ENCODE measurements at places on chromosomes 7 and 10. TPM values are rescaled to one million over a fixed set of nuclear protein-coding genes. Genes with fewer than 3 reads are reported as not detected.

GRCh38 chr7:106774768-106775551, 90.1 kb upstream of the PIK3CG start:
- no peak for DNase-seq

- DNase-seq: no peak
These were observed 138.2 kb upstream of the MKLN1 start for GRCh38 chr7:131189488-131189887.

GRCh38 chr7:29494350-29494749, 69.3 kb upstream of the PRR15 start:
- DNase-seq: no peak

DNA sequence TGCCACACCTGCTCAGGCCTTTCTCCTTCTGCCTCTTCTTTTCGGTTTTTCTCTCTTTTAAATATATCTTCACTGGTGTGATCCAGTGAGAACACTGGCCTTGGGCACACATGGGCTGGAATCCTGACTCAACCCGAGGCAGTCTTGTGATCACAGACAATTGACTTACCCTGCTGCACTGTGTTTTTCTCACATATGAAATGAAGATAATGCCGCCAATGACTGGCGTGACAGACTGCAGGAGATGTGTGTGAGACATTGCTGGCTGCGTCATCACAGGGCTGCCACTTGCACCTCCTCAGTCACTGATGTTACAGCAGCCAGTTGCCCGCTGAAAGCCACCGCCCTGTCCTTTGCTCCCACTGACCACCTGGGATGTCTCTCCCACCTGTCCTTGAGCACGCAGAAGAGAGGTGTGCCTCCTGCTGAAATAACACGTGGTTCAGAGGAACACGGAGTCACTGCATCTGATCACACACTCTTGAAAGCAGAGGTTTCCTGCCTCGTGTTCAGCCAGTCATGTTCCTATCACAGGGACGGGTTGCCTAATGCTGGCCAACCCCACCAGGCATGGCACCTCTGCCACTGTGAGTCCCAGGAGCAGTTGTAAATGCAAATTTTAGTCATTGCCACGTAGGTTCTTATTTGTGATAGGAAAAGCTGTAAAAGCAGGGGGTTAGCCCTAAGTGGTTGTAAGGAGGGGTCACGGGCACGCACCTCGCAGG, 124.6 kb upstream of the LANCL2 start:
- DNase-seq: peak; percentile 27

DNA sequence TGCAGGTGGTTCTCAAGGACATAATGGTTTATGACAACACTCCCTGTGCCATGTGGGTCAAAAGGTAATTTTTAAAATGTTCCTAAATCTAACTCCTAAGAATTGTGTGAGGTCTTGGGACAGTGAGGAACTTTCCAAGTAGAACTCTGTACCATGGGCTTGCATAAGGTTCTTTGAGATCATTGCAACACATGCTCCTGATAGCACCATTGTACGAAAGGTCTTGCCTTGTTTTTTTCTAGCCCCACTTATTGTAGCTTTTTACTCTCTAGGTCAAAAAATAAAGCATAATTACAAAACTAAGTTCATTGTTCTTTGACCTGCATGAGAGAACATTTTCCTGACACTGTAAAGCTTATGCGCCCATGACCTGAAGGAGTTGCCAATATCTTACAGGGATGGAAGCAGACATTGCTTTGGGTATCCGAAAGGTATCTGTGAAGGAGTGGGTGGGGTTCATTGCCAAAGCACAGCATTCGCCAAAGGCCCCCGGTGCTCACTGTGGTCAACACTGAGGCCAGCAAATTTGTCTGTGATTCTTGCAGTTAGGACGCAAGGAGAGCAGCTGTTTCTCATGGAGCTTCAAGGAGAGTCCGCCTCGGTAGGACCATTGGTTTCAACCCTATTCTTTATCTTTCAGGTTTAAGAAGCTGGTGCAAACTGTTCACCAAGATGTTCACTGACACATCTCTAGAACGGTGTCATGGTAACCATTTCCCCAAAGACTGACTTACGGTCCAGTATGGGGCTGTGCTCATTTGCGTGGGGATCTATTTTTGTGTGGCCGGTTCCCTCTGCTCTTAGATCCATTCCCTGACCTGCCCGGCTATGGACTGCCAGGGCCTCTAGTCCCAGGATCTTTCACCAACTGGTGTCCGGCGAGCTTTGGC, 7.6 kb upstream of the PRKAG2 start:
- no peak for DNase-seq

- no peak for DNase-seq
These were observed 43.0 kb downstream of the SRPK2 start for GRCh38 chr7:105345725-105346124.

DNA sequence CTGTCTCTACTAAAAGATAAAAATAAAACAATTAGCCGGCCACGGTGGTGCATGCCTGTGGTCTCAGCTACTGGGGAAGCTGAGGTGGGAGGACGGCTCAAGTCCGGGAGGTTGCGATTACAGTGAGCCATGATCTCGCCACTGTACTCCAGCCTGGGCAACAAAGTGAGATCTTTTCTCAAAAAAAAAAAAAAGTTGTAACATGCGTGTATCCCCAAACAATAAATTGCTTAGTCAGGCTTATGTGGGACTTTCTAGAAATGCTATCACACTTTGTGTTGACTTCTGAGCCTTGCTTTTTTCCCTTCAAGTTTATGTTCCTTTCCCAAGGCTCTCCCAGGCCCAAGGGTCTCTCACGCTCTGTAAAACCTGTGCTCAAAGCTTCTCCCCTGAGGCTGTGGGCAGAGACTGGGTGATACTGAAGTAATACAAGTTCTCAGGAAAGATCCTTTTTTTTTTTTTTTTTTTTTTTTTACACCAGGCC, 88.0 kb upstream of the TNS3 start:
- no peak for DNase-seq

DNA sequence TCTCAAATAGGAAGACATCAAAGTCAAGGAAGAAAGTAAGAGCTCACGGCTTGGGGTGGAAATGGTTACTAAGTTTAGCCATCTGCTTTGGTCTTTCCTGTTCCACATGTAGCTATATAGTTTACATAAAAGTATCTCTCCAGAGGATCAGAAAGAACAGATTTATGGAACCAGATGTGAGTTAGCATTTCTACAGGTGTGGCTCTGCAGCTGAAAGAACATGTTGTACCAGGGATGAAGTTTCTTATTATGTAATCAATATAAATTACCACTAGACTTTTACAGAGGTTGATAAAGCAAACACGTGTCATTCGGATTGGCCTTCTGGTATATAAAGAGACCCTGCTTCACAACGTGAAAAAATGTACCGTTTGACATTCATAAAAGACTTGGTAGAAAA, 19.9 kb downstream of the CALD1 start:
- DNase-seq: no peak

- no peak for DNase-seq
These were observed 141.5 kb downstream of the PPP1R17 start for GRCh38 chr7:31828520-31828919.

DNA sequence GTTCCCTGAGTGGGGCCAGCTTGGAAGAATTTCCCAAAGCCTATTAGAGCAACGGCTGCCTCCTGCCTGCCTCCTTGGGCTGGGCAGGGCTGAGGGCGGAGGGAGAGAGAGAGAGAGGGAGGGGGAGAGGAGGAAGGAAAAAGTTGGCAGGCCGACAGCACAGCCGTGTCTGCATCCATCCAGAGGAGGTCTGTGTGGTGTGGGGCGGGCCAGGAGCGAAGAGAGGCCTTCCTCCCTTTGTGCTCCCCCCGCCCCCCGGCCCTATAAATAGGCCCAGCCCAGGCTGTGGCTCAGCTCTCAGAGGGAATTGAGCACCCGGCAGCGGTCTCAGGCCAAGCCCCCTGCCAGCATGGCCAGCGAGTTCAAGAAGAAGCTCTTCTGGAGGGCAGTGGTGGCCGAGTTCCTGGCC, at the start of gene AQP1:
AQP1 (plus strand) TSS at position 293 of the 409 bp plus-strand sequence; CDS start at position 350, 57 bp downstream.
- DNase-seq: no peak

- no peak for DNase-seq
These were observed 479 bp upstream of the SEMA4G start for GRCh38 chr10:100968863-100969186.

GRCh38 chr7:85095366-85095765, 91.5 kb downstream of the SEMA3D start:
- DNase-seq: no peak

DNA sequence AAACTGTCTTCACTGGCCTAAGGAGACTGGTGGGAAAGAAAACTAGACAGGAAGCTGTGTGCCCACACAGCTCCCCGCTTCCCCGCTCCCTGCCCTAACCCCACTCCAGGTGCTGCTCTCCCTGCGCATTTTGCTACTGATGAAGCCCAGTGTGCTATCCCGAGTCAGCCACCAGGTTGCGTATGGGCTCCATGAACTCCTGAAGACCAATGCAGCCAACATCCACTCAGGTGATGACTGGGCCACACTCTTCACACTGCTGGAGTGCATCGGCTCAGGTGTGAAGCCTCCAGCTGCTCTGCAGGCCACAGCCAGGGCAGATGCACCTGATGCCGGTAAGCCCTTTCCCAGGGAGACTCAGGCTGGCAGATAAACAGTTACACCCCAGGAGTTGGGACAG, 20.3 kb upstream of the NFKB2 start:
- peak; percentile 49 for DNase-seq

GRCh38 chr7:127504715-127505114, 80.7 kb downstream of the GCC1 start:
- DNase-seq: peak; percentile 33

DNA sequence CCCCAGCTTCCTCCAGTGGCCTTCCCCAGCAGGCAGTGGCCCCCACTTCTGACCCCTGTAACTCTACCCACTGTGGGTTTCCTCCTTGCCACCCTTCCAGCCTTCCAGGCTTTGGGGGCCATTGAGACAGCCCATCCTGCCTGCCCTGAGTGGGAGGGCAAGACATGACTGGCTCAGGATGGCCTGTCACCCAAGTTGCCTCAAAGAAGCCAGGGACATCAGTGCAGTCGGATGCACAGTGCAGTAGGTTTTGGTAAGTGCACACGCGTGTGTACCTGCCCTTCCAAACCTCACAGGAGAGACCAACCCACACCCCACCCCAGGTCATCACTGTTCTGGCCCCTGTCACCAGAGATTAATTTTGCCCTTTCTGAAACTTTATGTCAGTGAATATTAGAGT, 22.7 kb downstream of the ZMIZ2 start:
- no peak for DNase-seq

DNA sequence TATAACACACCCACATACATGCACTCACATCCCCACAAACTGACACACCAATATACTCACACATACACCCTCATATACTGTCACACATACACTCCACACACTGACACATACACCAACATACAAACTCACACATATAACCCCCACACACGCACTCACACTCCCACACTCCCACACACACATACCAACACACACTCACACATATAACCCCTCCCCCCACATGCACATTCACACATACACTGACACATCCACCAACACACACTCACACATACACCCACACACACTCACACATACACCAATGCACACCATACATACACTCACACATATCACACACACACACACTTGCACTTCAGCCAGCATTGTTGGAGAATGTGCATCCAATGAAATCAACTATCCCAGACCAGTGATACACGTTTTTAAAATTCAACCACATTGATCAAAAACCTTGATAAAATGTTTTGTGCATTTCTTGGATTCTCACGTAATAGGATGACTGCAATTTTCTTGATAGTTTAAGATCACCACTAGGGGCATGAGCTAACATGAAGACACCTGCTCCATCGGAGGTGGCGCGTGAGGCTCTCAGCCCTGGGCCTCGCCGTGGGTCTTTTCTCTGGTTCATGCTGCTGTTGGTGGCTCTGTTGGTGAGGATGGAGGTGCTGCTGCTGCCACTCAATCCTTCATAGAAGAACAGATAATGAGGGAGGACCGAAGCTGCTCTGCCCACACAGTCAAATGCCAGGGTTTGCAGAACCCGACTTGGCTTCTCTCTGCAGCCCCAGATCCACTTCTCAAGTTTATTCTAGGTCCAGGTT, 32.1 kb upstream of the CHST15 start:
- no peak for DNase-seq

DNA sequence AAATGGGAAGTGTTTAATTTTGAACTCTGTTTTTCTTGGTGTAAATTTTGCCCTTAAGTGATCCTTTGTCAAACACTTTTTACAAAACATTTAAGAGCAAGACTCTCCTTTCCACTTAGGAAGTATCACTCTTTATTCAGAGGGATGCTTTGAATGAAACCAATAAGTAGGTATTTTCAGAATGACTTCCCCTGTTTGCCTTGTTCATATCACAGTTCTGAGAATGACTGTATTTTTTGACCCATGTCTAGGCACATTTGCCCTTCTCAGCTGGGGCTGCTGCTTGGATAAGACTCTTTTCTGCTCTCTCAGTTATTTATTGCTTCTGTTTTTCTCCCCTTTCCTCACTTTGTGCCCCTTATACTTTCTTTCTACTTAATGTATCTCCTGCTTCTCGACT, 98.2 kb downstream of the CCNY start:
- no peak for DNase-seq

DNA sequence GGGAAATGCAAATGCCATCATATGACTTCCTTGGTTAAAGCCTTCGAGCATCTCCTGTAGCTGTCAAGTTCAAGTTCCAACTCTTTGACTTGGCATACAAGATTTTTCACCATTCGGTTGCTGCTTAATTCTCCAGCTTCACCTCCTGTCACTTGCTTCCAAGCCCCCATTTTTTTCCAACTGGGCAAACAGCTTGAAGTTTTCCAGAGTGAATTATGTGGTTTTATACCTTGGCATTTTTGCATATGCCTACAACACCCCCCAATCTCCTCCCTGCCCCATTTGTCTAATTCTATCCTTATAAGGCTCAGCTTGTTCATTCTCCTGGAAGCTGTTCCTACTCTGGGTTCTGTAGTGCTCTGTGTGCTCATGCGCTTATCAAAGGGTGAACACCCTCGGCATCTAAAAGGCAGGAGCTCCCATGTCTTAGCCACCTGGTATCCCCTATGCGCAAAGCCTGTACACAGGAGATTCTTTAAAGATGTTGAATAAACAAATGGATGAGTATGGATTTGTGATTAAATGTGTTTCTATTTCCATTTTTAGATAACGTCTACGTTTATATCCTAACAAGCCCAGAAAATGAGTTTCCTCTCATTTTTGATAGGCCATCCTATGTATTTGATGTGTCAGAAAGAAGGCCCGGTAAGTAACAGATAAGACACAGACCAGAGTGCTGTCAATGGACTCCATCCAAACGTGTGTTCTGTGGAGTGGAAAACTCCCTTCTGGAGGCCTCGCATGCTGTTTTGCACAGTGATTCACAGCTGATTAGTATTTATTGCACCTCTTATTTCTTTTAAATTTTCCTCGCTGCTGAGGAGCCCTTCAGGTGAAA, 52.5 kb downstream of the CDHR3 start:
- DNase-seq: no peak

The ZPBP gene
- not detected for total RNA-seq

The TUBAL3 gene
- not detected for total RNA-seq

The MALRD1 gene
- not detected for total RNA-seq

The ZNF804B gene
- total RNA-seq: not detected

The CALHM1 gene
- total RNA-seq: 0.57 TPM

The CARD11 gene
- total RNA-seq: 199 TPM

The FGL2 gene
- total RNA-seq: 51.5 TPM

The HOXA6 gene
- total RNA-seq: 0.65 TPM

The PRPS1L1 gene
- not detected for total RNA-seq

The SFMBT2 gene
- 70.4 TPM for total RNA-seq

The ST8SIA6 gene
- 19.7 TPM for total RNA-seq

The EN2 gene
- total RNA-seq: not detected

The SPOCK2 gene
- 329 TPM for total RNA-seq

The CYP51A1 gene
- 49.3 TPM for total RNA-seq

The TMEM213 gene
- total RNA-seq: not detected

All from natural killer cell (primary cell).